ENCODE measurements at places on chromosomes 12 and 14.

DNA sequence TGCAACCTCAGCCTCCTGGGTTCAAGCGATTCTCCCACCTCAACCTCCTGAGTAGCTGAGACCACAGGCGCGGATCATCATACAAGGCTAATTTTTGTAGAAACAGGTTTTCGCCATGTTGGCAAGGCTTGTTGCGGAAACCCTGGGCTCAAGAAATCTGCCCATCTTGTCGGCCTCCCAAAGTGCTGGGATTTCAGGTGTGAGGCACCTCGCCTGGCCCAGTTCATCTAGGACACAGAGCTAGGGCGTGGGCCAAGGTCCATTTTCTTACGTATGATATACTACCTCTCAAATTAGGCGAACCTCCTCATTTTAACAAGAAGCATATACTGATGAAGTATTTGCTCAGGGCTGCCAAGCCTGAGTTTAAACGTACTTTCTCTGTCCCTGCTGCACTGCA lies 2.1 kb downstream of the RPS29 start:
- no peak for DNase-seq

DNA sequence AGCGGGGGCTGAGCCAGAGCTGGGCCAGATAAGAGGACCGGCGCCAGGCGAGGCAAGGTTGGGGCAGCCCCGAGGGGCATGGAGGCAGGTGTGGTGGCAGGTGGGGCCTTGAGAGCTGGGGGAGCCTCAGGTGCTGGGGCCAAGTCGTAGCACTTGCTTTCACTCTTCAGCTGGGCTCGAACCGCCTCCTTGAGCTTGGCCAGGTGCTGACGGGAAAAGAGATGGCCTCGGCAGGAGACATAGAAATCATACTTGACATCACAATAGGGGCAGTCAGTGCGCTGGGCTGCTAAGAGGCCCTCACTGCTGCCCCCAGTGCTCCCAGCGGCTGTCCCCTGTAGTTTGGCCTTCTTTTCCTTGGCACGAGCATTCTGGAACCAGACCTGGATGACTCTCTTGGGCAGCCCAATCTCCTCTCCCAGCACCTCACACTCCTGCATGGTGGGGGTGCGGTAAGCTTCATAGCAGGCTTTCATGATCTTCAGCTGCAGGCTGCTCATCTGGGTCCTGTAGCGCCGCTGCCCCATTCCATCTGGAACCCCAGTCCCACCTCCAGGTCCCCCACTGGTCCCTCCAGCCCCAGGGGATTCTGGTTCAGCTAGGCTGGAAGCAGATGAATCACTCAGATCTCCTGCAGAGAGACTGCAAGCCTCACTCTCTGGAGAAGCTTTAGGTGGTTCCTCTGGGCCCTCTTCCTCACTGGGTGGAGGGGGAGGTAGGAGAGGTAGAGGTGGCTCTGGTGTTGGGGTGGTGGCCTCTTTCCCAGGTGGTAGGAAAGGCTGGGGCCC lies 28.1 kb downstream of the ZFHX2 start:
- no peak for DNase-seq

DNA sequence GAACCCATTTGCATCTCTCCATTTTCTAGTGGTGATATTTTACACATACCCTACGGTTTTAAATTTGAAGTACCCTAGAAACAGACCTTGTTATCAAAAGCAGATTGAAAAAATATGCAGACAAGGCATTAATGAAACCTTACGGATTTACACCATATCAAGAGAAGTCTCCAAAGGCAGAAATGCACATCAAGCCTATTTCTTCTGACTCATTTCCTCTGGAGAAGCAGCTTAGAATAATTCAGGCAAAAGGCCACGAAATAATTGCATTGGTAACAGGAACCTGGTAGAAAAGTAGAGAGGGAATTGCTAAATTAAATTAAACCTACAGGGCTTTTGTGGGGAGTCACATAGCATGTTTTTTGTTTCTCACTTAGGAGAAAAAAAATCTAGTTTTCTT lies 34.7 kb downstream of the KICS2 start:
- DNase-seq = peak; percentile 75

GRCh38 chr14:22978487-22978837 lies 3.9 kb downstream of the AJUBA start:
- DNase-seq = no peak

GRCh38 chr14:53962953-53963319 lies 6.3 kb upstream of the BMP4 start:
- DNase-seq = no peak

DNA sequence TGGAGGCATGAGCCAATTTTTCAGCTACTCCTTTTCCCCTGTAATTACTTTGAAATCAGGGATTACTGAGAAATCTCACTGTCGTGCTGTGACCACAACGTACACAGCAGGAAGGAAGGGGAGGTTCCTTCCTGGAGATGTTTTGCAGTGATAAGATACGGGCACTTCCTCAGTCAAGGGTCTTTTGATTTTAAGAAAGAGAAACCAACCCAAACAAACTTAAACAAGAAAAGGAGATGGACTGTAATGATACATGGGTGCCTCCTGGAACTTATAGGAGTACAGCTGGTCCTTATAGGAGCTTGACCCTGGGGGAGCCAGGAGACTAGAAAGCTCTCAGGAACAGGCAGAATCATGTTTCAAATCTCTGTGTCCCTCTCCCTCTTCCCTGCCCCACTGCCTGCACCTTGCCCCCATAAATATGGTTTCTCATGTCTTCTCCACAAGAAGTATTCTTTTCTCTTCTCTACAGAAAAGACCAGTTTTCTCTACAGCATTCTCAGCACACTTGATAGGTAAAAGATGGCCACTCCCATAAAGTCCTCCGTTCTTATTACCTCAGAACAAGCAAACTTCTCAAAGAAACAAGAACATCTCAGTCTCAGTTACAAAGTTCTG lies 281.1 kb upstream of the AMIGO2 start:
- no peak for DNase-seq

- DNase-seq = no peak
Measured at GRCh38 chr12:72522411-72522810, 250.2 kb downstream of the TRHDE start.

GRCh38 chr12:67694306-67694900 lies 45.9 kb downstream of the DYRK2 start:
- DNase-seq = no peak

GRCh38 chr12:132451172-132451835 lies 38.6 kb upstream of the FBRSL1 start:
- no peak for DNase-seq

GRCh38 chr12:131387281-131388163 lies 323.4 kb upstream of the SFSWAP start:
- no peak for DNase-seq

GRCh38 chr12:65279369-65280112 lies 1.1 kb downstream of the MSRB3 start:
- DNase-seq = peak; percentile 33

DNA sequence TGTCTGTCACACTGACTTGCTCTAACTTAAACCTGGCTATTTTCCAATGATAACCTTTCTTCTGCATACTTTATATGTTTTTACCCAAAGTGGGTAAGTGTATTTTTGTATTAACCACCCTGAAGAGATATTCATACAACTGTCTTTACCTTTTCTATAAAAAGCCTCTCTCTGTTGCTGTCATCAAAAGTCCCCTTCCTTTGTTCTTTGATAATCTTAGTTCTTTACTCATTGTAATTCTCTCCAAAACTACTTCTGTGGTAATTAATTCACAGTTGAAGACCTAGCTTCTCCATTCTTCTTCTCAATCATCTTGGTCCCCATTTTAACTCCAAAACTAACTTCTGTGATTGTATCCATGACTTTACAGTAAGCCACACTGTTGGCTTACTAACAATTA lies 479.7 kb upstream of the MGAT4C start:
- no peak for DNase-seq

- no peak for DNase-seq
Measured at GRCh38 chr14:60640859-60641741, 8.2 kb downstream of the SIX1 start.
